ENCODE measurements at places on chromosomes 2 and 18.
A peak's percentile ranks its signal among the peaks of the same experiment; 100 is the strongest.

DNA sequence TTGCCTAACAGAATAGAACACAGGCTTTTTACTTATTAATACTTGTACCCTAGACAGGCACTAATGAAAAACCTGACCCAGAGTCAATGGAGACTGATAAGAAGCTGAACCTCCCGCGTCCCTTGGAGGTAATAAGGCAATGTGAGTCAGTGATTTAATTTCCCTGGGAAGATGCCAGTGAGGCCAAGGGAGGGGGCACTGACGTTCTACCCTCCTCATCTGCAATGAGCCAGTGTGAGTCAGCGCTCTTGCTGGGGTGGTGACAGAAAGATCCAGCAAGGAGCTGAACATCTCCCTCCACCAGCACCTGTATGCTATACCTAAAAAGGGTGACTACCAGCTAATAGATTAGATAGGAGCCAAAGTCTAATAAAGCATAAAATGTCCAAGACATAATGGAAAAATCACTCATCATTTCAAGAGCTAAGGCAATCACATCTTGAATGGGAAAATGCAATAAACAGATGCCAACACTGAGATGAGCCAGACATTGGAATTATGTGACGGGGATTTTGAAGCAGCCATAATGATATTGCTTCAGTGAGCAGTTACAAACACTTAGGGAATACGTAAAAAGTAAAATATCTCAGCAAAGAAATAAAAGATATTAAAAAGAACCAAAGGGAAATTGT, 116.9 kb downstream of the TPGS2 start:
- peak; percentile 74 for DNase-seq

DNA sequence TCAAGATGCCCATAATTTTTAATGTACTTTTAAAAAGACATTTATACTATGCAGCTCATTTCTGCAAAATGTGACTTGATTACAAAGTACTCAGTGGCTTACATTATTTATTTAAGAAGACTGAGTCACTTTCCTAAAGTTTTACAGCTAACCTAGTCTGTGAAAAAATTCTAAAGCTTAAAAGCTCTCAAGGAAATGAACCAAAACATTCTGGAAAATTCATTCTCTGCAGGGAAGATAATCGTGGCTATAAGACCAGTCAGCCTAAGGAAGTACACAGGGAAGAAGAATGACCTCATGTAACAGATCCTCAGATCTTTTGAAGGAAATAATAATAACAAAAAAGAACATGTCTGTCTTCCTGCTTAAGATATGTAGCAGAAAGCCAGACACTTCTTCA, 232.1 kb upstream of the STK17B start:
- peak; percentile 36 for DNase-seq

GRCh38 chr2:237968048-237968862, 1.4 kb downstream of the UBE2F start:
- peak; percentile 82 for DNase-seq

DNA sequence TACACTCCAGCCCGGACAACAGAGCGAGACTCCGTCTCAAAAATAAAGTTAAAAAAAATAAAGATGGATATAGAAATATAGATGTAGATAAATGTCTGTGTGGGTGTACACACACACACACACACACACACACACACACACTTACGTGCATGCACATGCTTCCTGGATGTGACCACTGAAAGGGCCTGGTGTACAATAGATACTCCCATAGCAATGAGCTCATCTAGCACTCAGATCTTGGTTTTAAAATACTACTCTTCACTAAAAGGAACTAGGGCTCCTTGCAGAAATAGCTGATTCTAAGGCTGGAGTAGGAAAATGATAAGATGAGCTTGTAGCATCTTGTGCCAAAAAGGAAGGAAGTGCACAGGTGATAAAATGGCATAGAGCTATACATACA, 39.1 kb downstream of the ROCK2 start:
- DNase-seq, result no peak

DNA sequence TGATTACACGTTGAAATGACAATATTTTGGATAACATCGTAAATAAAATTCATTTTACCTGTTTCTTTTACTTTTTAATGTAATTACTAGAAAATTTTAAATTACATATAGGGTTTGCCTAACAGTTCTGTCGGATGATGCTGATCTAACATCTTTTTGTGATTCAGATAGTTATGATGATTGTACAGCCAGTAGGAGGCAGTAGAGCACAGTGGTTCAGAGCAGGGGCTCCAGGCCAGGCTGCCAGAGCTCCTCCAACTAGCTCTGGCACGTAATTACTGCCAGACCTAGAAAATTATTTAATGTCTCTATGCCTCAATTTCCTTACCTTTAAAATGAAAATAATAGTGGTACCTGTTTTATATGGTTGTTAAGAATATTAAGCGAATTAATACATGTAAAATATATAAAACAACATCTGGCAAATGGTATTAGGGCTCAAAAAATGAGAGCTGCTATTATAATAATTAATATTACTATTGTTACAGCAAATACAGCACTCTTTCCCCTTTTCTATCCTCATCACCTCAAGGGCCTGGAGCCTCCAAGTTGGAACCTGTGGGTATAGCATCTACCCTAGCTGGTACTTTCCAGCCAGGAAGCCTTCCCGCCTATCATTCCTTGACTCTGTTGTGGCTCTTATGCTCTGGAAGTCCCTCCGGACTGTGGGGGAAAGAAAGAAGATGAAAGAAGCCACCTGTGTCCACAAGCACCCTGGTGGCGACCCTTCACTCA, 47.7 kb upstream of the PLA2R1 start:
- DNase-seq, result peak; percentile 81

DNA sequence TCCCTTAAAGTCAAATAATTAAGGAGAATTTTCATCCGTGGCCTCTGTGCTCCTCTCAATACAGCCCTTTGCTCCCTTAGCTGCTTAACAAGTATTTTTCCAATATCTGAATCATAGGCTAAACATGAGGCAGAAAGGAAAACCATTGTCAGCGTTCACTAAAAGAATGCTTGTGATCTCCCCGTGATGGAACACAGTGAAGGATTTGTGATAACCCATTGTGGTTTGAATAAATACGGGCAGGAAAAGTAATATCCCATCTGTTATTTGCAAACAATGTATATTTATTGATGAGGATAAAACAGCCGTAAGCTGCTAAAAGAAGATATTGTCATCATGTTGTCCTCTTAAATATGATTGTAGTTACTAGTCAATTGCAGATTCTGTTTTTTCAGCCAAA, 258.1 kb downstream of the NAPG start:
- DNase-seq, result no peak

DNA sequence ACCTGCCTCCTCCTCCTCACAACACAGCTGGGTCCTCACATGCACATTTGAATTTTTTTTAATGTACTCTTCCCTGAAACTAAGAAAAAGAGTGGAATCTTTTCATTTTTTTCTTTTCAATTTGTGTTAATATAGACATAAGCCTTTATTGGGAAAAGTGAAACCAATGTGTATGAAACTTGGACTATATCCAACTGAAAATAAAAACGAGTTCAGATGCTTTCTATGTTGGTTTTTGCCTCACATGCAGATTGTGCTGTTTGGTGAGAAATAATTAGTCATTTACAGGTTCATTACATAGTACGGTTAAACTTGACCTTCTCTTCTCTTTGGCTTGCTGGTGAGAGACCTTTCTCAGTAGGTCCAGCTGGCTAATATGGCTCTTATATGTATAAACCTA, 515.2 kb upstream of the FANCL start:
- no peak for DNase-seq

DNA sequence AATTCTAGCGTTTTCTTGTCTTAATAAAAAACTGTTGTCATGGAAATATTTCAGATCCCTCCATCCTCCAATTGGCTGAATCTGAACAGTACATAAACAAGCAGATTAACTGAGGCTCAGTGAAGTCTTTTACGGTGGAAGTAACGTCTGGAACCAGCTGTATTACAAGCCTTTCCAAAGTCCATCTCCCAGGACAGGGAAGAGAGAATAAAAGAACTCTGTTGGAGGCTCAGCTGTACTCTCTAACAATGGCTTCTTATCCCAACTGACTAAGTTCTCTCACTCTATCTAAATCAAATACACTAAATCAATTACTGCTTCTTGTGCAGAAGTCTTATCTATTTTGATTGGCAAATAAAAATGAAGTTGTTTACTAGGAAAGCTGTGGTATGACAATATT, 19.9 kb upstream of the NEDD4L start:
- no peak for DNase-seq
